ENCODE measurements at places on chromosomes 16 and 17. TPM values are rescaled to one million over a fixed set of nuclear protein-coding genes. Genes with fewer than 3 reads are reported as not detected.

GRCh38 chr16:66175636-66176035 is 190.9 kb upstream of the CDH5 start:
- no peak for DNase-seq

GRCh38 chr17:75517297-75517865 is 1.1 kb downstream of the TSEN54 start:
- DNase-seq = no peak

GRCh38 chr17:22128171-22128570 is 435.8 kb downstream of the KCNJ18 start:
- no peak for DNase-seq

DNA sequence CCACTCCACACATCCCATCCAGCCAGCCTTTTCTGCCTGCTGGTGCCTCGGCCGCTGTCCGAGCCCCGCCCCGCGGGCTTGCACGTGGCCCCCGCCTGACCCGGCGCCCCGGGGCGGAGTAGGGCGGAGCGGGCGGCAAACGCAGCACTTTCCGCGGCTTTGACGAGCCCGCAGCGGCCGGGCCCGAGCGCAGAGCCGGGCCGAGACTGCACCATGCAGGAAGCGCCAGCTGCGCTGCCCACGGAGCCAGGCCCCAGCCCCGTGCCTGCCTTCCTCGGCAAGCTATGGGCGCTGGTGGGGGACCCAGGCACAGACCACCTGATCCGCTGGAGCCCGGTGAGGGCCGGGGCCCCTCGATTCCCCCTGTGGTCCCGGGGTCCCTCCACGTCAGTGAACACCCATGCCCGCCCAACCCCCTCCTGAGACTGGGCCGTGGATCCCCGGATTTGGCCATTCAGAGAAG is at the start of gene HSF4:
HSF4 (plus strand) TSS at position 147 of the 463 bp plus-strand sequence; CDS start at position 214, 67 bp downstream.
- peak; percentile 75 for DNase-seq

- DNase-seq = no peak
Measured at GRCh38 chr17:69540356-69540755, 125.9 kb downstream of the MAP2K6 start.

GRCh38 chr17:37312137-37312923 is 63.5 kb upstream of the C17orf78 start:
- no peak for DNase-seq

DNA sequence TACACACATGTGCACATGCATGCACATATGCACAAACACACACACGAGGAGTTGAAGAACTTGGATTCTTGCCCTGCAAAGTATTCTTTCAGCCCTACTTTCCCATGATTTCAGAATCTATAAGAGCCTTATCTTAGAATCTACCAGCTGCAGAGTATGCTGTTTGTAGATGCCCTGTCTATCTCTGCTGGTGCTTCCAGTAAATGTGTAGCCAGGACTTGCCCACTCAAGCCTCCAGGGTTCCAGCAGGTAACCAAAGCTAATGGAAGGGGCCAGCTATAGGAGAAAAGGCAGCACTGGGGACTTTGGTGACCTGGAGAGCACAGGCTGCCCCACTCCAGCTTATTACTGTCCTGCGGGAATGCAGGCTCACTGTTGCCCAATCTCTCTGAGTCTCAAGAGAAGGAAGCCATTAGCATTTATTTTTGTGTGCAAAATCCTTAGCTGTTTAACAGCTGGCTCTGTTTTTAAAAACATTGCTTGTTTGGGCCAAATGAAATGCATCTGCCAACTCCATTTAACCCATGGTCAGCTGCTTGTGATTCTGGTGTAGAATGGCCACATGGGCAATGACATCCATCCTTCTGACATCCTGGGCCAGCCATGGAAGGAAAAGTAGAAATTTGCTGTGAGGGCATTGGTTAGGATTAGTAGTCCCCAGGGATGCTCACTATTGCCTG is 28.6 kb upstream of the XYLT1 start:
- no peak for DNase-seq

- DNase-seq = no peak
Measured at GRCh38 chr16:50692999-50693781, at the start of gene NOD2. TSS of gene NOD2 (plus strand) at chr16:50693606. CDS start at chr16:50699496, 5,890 bp downstream.

GRCh38 chr16:86363836-86364618 is 146.3 kb upstream of the FOXF1 start:
- no peak for DNase-seq

- DNase-seq = no peak
Measured at GRCh38 chr16:24188751-24189318, 67.3 kb upstream of the CACNG3 start.

DNA sequence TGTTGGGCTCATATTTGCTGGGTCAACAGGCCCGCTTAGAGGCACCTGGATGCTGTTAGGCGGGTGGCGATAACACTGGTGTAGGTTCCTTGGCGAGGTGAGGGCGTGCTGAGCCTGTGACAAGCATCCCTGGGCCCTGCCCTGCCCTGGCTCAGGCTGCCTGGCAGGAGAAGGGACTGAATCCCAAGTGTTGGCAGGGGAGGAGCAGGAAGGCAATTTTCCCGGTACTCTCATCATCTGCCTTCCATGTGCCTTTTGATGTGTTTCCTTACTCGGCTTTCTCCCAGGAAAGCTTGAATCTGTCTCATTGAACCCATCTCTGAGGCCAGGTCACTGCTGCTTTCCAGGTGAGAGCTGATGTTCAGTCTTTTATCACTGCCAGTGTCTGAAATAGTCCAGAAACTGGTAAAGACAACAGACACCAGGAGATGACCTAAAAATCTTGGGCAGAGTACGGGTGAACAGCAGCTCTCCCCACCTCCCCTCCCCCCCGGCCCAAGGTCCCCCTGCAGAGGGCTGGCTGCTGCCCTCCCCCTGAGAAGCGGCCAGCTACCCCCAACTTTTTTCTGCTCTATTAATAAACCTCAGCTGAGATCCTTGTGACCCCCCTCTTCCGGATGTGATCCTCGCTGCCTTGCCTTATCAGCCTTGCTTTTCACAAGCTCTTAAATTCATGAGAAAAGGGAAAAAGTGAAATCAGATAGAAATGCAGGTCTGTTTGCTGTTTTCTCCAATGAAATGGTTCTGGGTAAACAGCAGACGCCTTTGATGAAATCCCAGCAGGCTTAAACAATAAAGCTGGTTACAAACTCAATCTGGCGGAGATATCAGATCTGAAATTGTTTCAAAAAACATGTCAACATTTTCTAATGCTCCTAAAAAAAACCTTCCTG is 29.0 kb downstream of the RTN4RL1 start:
- DNase-seq = no peak

DNA sequence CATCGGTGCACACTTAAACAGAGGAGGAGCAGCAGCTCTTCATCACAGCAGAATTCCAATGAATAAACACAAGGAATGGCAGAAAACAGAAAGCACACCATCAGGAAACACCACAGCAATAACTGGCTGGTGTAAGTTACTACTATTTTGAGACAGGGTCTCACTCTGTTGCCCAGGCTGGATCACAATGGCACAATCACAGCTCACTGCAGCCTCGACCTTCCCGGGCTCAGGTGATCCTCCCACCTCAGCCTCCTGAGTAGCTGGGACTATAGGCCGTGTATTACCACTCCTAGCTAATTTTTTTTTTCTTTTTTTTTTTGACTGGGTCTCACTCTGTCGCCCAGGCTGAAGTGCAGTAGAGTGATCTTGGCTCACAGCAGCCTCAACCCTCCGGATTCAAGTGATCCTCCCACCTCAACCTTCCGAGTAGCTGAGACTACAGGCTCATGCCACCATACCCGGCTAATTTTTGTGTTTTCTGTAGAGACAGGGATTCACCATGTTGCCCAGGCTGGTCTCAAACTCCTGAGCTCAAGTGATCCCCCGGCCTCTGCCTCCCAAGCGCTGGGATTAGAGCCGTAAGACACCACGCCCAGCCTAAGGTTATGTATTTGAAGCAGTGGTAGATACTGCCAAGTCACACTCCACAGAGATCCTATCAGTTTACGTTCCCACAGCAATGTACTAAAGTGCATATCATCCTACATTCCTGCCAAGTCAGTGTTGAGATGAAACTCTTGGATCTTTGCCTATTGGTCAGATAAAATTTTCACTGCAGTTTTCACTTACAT is 20.7 kb downstream of the TRAP1 start:
- DNase-seq = no peak

DNA sequence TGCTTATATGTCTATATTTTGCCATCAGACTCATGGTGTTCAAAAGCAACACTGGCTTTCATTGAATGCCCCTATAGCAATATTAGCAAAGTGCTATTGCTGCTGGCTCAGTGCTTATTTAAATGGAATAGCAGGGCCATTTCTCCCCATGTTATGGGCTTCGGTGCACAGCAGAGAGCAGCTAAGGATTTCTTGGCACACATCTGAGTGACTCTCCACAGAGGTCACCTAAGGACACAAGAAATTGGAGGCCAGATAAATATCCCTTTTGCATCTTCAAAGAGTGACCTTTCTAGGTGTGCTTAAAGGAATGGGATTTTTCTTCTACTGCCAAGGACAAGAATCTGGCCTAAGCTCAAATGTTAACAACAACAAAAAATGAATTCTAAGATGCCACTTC is 751.8 kb downstream of the CDH11 start:
- no peak for DNase-seq

DNA sequence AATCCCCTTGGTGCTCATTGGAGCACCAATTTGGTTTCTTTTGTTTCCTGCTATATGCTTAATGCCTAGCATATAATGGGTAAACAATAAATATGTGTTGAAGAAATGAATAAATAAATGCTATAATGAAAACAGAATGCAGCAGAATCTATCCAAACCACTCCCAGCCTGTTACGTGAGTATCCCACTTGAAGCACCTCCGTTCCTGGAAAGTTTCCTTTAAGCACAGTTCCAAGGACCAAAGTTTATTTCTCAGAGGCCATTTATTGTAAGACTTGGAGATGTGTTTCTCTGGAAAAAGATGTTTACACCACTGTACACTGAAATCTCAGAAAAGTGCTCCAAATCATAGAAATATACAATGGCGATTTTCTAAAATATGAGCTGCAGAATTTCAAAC is 187.0 kb downstream of the SOX9 start:
- no peak for DNase-seq

DNA sequence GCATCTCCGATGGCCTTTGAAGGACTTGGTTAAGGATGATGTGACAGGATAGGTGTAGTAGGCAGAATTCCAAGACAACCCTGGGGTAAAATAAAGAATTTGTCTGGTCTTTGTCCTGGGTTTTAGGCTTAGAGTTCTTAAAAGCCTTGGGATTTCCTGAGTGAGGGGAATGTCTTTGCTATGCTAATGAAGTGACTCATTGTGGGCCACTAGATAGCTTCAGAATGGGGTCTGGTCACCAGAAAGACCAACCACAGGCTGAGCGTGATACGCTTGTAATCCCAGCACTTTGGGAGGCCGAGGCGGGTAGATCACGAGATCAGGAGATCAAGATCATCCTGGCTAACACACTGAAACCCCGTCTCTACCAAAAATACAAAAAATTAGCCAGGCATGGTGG is 182.8 kb upstream of the TOX3 start:
- DNase-seq = no peak

GRCh38 chr17:44344939-44345453 is at the start of gene GRN:
TSS of gene GRN (plus strand) at chr17:44345302. CDS start at chr17:44349165, 3,863 bp downstream.
- peak; percentile 91 for DNase-seq

GRCh38 chr16:54098247-54098646 is 188.3 kb downstream of the IRX3 start:
- DNase-seq = no peak

DNA sequence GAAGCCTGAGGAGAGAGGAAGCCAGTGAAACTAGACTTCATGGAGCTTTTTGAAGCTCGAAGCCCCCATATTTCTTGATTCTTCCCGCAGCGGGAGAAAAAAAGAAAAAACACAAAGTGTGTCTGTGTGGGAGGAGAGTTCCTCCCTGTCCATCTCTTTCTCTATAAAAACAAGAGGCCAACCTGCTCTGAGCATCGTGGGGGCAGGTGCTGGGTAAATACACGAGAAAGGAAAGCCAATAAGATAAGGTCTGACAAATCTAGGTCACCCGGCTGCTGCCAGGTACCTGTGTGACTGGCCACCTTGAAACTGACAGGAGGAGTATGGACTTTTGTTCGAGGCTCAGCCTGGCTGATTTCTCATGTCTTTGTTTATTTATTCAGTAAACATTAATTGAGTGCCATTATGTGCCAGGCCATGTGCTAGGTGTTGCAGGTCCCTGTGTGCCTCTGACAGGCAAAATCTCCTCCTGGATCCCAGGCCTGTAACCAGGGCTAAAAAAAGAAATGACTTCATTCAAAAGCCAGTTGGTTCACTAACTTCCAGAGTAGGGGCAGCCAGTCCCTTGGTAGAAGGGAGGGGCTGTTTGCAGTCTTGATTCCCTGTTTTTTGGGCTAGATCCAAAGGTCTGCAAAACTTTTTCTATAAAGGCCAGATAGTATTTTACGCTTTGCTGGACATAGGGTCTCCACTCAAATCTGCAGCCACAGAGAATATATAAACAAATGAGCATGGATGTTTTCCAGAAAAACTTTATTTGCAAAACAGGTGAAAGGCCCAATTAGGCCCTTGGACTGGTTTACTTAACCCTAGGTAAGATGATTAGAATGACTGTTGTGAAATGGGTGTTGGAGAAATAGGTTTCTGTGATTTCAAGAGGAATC is 35.6 kb downstream of the YPEL2 start:
- DNase-seq = no peak

GRCh38 chr16:73804456-73804855 is 492.2 kb upstream of the PSMD7 start:
- DNase-seq = no peak

DNA sequence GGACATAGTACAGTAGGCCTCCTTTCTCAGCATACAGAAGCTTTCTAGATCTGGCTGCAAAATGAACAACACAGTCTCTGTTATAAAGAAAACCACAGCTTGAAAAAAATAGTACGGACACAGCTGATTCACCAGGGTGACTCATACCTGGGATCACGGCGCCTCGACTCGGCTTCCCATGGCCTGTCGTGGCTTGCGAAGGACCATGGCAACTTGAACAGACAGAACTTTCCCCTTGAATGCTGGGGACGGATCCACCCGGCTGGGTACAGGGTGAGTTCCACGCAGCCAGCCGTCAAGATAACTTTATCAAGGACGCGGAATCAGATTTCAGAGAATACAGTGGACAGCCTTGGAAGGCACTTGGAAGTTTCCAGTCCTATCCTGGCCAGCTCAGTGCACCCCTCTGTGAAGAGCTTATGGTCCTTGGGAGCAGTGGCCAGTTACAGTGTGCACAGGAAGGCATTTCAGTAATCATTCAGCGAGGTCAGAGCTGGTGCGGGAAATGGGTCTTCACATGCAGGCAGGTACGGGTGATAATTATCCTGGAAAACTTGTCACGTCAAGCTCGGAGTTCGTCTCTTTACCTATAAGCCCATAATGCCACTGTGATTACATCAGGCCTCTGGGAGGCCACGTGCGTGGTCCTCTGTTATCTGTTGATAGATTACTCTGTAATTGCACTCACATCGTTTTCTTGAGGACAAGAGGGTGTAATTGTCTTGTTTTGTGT is 57.9 kb upstream of the MAF start:
- DNase-seq = no peak

GRCh38 chr16:27268376-27269299 is at the start of gene NSMCE1:
TSS of gene NSMCE1 (minus strand) at chr16:27268772. CDS start at chr16:27257570, 11,202 bp downstream.
- DNase-seq = peak; percentile 99

GRCh38 chr16:86345516-86345915 is 164.8 kb upstream of the FOXF1 start:
- no peak for DNase-seq

- no peak for DNase-seq
Measured at GRCh38 chr16:47161464-47161863, 17.7 kb upstream of the NETO2 start.

GRCh38 chr17:41539979-41540701 is 12.0 kb upstream of the KRT19 start:
- DNase-seq = no peak

Gene GDPD1
- total RNA-seq = 2.9 TPM

Gene BCL6B
- 13.7 TPM for total RNA-seq

Gene THUMPD1
- total RNA-seq = 18.3 TPM

Gene TUBB3
- total RNA-seq = 2.1 TPM

Gene AKAP10
- total RNA-seq = 12.9 TPM

Gene HID1
- 7.2 TPM for total RNA-seq

Gene ZNF75A
- 19.2 TPM for total RNA-seq

Gene HCFC1R1
- total RNA-seq = 48.5 TPM

Gene ABCA8
- 35.5 TPM for total RNA-seq
